ENCODE measurements at places on chromosomes 7 and 10.

- no peak for DNase-seq
Measured at GRCh38 chr7:1438208-1438607, 21.1 kb downstream of the MICALL2 start.

- no peak for DNase-seq
Measured at GRCh38 chr10:33732161-33732680, 397.8 kb upstream of the NRP1 start.

- DNase-seq = no peak
Measured at GRCh38 chr10:103661198-103661950, 167.9 kb downstream of the NEURL1 start.

DNA sequence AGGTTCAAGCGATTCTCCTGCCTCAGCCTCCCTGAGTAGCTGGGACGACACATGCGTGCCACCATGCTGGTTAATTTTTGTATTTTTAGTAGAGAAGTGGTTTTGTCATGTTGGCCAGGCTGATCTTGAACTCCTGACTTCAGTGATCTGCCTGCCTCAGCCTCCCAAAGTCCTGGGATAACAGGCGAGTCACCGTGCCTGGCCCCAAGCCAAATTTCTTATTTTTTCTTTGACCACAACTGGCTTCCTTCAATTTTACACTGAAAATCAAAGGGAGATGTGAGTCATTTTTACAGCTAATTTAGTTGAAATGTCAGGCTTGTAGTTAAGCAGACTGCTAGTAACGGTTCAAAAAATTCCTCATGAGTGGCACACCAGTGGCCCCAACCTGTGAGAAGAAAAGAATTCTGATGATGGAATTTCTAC is 7.8 kb downstream of the RNF216 start:
- DNase-seq = no peak

DNA sequence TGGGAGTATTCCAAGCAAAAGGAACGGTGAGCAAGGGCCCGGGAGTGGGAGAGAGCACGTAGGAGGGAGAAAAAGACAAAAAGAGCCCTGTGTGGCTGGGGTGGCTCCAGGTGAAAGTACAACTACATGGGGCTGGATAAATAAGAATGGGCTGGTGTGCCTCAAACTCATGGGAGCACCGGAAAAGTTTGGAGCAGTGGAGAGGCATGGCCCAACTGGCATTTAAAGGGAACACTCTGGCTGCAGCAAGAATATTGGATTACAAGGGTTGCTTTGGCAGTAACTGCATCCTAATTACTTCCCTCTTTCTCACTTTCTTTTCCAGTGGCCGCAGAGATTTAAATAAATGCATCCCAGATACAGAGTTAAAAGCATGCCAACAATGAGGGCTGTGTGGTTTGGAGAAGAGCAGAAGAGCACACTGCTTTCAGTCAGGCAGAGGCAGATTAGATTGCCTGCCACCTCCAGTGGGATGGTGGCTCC is 39.1 kb upstream of the HERPUD2 start:
- no peak for DNase-seq

GRCh38 chr10:117627561-117627960 is 85.0 kb downstream of the EMX2 start:
- no peak for DNase-seq

DNA sequence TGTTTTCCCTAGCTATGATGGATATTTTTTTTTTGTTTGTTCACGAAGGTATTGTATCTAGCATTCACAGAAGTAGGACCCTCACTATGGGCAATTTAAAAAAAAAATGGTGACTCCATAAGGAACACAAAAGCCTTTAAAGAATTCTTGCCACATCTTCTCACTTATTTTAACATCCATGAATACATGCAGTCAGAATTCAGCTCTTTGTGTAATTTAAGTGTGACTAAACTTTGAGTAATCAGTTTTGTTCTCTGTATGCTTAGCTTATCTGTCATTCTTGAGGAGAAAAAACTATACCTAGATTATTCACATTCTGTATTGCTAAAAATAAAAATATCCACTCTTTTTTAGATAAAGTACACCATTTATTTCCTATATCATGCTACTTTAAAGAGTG is 313.2 kb upstream of the KCND2 start:
- DNase-seq = no peak

DNA sequence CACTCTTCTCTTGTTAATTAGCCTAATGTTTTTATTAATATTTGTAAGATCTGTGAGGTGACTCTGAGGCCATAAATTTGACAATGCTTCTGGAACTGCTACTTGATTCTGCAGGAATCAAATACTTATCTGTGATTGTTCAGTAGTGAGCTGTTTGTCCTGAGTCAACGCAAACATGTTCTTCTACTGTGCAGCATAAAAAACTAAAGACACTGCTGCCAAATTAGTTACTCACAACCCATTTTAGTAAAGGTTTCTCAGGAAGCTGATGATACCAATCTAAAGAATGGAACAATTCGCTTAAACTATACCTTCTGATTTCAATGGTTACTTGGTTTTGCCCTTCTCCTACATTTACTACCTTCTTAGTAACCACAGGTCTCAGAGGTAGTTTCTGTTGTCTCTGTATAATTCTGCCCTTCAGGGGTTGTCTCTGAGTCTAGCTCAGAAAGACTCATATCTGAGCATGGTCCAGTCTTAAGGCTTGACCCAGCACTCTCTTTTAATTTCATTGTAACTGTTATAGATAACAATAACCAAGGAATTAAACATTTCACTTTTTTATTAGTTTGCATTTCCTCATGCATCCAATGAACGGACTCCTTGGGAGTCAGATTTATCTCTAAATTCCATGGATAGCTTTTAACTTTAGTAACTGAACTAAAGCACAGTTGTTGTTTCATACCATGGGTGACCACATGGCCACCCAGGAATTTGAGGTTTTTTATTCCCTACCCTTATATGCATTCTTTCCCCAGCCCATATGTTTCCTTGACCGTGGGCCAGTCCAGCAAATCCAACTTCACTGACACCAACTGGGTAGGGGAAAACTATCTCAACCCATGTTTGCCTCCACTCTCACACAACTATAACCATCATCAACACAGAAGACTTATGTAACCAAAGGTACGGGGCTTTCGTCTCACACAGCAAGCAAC is 309.5 kb upstream of the TEX47 start:
- DNase-seq = no peak

GRCh38 chr7:128059143-128059988 is 28.1 kb upstream of the LRRC4 start:
- peak; percentile 1 for DNase-seq

- DNase-seq = no peak
Measured at GRCh38 chr10:48302515-48303476, 3.7 kb upstream of the MAPK8 start.

- DNase-seq = no peak
Measured at GRCh38 chr7:157757211-157757610, 420.4 kb downstream of the DNAJB6 start.

DNA sequence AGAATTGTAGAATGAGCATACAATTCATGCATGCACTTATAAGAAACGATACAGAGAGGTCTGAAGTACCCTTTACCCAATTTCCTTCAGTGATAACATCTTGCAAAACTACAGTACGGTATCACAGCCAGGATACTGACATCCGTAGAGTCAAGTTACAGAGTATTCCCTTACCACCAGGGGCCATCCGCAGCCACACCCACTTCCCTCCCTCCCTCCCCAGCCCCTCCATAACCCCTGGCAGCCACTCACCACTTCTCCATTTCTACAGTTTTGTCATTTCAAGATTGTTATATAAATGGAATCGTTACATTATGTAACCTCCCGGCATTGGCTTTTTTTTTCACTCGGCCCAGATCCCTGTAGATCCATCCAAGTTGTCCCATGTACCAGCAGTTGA is 113.6 kb upstream of the RET start:
- no peak for DNase-seq

DNA sequence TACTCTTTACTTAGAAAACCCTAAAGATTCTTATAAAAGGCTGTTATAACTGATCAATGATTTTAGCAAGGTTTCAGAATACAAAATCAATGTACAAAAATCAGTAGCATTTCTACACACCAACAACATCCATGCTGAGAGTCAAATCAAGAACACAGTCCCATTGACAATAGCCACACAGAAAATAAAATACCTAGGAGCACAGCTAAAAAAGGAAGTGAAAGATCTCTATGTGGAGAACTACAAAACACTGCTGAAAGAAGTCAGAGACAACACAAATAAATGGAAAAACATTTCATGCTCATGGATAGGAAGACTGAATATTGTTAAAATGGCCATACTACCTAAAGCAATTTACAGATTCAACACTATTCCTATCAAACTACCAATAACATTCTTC is 427.0 kb downstream of the KCNMA1 start:
- no peak for DNase-seq

DNA sequence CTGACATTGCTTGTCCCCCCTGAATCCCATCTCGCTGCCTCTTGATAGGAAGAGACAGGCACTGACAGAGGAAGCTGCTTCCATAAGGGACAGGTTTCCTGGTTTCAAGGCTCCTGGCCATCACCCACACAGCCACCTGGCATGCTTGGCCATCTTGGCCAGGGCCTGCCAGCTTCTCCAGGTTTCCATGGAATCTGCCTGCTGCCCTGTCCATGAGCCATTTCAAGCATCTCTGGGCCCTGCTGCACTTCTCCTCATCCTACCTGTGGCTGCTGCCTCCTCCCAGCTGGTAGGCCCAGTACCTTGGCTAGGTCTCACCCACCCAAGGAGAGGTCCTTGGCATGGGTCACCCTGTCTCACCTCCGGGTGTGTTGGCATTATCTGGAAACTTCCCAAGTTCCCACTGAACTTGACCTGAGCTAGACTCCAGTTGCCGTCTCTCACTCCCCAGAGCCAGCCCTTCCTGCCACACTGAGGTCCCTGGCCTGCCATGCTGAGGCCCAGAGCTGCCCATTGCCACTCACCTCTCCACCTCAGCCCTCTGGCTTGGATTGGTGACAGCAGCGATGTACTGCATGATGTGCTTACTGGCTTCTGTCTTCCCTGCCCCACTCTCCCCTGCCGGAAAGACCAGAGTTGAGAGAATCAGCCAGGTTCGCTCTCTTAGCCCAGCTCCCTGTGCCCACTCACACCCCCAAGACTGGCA is 2.6 kb downstream of the MYO1G start:
- no peak for DNase-seq

GRCh38 chr10:106038246-106038645 is 1126.3 kb downstream of the SORCS1 start:
- no peak for DNase-seq

GRCh38 chr7:73970801-73971229 is 57.2 kb upstream of the ELN start:
- no peak for DNase-seq

DNA sequence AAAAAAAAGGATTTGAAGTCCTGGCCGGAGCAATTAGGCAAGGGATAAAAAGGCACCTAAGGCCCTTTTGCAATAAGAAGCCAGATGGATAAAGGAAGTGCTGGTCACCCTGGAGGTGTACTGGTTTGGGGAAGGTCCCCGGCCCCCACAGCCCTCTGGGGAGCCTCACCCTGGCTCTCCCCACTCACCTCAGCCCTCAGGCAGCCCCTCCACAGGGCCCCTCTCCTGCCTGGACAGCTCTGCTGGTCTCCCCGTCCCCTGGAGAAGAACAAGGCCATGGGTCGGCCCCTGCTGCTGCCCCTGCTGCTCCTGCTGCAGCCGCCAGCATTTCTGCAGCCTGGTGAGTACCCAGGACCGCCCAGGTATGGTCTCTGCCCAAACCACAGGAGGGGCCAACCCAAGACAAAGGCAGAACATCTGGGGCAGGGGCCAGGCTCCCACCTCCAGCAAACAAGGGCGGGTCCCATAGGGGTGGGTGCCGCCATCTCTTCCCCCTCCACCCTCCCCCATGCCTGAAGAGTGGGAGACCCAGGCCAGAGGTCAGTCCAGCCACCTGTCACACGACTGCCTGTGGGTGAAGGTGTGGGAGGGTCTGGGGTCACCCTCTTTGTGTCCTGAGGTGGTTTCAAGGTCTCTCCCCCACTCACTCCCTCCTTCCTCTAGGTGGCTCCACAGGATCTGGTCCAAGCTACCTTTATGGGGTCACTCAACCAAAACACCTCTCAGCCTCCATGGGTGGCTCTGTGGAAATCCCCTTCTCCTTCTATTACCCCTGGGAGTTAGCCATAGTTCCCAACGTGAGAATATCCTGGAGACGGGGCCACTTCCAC is at the start of gene PILRB:
Gene PILRB (plus strand): TSS at position 91 of the 830 bp plus-strand sequence. CDS start 186 bp downstream, at position 277.
- DNase-seq = no peak

DNA sequence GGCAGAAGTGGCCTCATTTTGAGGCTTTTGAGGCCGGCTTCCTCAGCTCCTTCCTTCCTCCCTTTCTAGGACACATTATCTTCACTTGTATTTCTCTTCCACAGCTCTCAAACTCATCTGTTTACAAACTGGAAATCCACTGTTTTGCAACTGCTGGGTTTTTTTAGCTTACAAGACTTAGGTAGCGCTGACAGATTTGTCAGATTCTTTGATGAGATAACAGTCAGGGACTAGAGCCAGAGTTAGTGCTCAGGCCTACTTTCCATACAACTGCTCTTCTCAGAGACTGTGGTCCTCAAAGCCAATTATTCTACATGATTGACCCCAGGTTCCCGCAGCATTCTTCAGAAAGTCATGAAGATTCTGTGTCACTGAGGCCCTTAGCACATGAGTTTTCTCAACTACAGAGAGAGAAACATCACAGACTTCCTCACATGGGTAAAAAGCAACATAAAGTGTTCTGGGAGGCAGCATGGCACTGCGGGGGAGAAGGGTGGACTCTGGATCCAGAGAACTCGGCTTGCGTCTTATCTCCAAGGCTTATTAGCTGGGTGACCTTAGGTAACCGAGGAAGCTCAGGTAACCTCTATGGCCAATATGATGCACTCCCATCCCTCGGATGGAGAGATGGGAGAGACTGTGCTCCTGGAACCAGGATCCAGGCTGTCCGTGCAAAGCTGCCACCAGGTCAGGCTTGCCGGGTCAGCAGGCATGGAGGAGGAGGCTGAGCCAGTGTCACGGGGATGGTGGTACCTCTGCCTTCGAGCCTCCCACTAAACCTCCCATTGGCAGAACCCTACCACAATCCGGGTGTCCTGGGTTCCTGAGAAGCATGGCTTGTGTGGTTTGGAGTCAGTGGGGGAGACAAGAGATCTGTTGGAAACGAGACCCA is 10.5 kb downstream of the DDC start:
- DNase-seq = no peak

DNA sequence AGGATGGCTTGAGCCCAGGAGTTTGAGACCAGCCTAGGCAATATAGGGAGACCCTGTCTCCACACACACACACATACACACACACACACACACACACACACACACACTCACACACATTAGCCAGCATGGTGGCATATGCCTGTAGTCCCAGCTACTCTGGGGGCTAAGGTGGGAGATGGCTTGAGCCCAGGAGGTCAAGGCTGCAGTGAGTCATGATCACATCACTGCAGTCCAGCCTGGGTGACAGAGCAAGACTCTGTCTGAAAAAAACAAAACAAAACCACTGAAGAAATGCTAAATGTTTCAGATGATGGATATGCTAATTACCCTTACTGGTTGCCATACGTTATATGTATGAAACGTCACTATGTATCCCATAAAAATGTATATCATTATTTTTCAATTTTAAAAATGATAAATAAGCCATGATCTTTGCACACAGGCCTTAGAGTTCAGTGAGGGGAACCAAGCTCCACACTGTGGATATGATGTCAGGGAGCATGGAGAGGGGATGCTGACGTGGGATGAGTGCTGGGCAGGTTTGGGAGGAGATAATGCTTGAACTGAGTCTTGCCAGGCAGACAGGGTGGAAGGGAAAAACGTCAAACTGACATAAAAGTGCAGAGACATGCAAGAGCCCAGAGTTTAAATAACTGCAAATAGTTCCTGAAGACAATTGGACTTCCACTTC is 45.9 kb upstream of the ARHGAP12 start:
- DNase-seq = no peak
